Progenitor cell of endocrine pancreas (in vitro differentiated cells): ENCODE measurements at places on chromosomes 12 and 14. TPM values are rescaled to one million over a fixed set of nuclear protein-coding genes. Genes with fewer than 3 reads are reported as not detected.

GRCh38 chr12:124307556-124307825 is 12.6 kb downstream of the RFLNA start:
- no peak overlapping the region for H3K27ac ChIP-seq
- DNase-seq: no peak
- H3K27me3 ChIP-seq: peaks cover 3% of the 10 kb centered on the region
- no peak overlapping the region for H3K4me3 ChIP-seq

PRPH gene
- 0.60 and 0.62 TPM in 2 replicates for total RNA-seq

DNA sequence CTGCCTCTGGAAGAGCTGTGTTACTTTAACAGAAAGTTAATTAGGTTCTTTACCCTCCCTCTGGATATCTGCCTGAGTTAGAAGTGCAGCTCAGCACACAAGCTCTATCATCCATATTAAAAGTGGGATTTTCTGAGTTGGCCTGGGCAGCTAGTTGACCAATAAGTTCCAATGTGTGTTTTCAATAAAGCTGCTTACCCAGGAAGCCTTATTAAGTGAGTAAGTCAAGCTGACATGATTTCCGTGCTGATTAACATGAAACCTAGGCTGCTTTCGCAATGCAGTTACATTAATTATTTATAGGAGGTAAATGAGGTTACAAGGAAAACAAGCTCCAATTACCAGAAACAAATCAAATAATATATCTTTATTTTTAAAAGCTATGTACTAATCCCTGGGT is 4.8 kb downstream of the NEUROD4 start:
- H3K27ac ChIP-seq: no peak overlapping the region
- peaks cover 44% of the 10 kb centered on the region for H3K27me3 ChIP-seq
- H3K4me3 ChIP-seq: no peak overlapping the region
- H3K36me3 ChIP-seq: no peaks in the 10 kb centered on the region
- H3K4me1 ChIP-seq: peaks cover under 1% of the 10 kb centered on the region
- DNase-seq: no peak

KRT71 gene
- total RNA-seq: not detected in 2 replicates

DNA sequence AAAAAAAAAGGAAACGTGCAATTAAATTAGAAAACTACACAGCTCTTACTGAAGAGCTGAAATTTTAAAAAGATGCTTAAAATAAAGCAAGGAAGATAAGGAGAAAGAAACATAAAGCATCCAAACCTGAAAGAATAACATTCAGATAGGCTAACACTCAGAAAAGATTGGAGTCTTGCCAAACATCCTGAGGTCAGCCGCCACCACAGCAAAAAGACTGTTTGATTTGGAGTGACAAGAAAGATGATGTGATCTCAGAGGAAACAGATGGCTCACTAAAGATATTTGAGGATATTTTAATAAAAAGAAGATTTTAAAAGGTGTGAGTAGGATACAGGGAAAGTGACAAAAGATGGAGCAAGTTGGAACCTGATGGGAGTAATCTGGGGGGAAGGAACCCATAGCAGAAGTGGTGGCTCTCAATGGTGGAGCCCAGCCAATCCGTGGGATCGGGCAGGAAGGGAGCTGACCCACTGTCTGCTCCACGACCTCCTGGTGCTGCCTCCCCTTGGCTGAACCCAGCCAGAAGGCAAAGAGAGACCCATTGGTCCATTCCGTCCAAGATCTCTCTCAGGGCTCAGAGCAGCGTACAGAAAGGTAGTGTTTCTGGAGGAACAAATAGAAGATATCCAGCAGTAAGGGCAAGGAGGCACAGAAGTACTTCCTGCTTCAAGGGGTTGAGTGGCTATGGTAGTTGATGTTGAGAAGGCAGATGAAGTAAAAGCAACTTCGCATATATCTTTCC is 469.6 kb downstream of the RGS6 start:
- H3K4me1 ChIP-seq: no peaks in the 10 kb centered on the region
- H3K27ac ChIP-seq: no peak overlapping the region
- peaks cover 5% of the 10 kb centered on the region for H3K27me3 ChIP-seq
- DNase-seq: no peak
- no peaks in the 10 kb centered on the region for H3K36me3 ChIP-seq

GRCh38 chr14:88660056-88660455 is 97.2 kb downstream of the ZC3H14 start:
- DNase-seq: no peak
- H3K36me3 ChIP-seq: peaks cover 10% of the 10 kb centered on the region
- no peaks in the 10 kb centered on the region for H3K4me1 ChIP-seq
- H3K27me3 ChIP-seq: no peaks in the 10 kb centered on the region

BDKRB2 gene
- total RNA-seq: 0.36 and 0.42 TPM in 2 replicates

DNA sequence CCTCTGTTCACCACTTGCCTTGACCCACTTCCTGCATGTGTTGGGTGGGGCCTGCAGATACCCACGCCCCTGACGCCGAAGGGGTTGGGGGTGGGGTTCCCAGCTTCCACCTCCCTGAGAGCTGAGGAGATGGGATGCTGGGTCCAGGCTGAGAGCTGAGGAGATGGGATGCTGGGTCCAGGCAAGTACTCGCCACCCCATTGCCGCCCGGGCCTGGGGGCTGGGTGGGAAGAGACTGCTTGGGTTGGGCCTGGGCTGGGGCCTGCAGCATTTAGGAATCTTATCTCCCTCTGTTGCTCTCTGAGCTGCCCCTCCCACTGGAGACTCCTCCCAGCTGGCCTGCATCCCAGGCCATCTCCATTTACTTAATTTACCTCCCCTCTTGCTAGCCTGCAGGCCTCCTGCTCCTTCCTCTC is 17.4 kb downstream of the TEAD4 start:
- peaks cover 2% of the 10 kb centered on the region for H3K36me3 ChIP-seq
- no peak for DNase-seq
- peaks cover 5% of the 10 kb centered on the region for H3K4me1 ChIP-seq
- H3K27ac ChIP-seq: no peak overlapping the region
- H3K27me3 ChIP-seq: no peaks in the 10 kb centered on the region
- H3K4me3 ChIP-seq: no peak overlapping the region

GRCh38 chr12:48336564-48336963 is 14.2 kb downstream of the ZNF641 start:
- H3K27ac ChIP-seq: no peak overlapping the region
- H3K27me3 ChIP-seq: no peaks in the 10 kb centered on the region
- H3K4me3 ChIP-seq: no peak overlapping the region
- H3K36me3 ChIP-seq: peaks cover 5% of the 10 kb centered on the region

HRK gene
- 5.5 and 6.9 TPM in 2 replicates for total RNA-seq

DNA sequence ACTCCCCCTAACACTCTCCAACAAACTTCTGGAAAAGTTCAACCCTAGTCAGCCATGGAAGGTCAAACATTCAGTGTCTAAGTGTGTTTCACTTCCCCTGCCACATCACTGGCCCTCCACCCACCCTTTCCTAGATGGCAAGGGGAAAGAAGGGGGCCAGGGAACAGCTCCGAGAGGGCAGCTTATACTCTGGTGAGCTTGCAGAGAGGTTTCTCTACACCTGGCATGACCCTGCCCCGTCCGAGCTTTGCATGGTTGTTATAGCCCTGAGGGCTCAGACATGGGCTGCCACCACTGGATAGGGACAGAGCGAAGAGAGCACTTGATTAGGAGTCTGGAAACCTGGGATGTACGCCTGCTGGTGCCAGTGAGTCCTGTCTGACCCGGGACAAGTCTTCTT is 4.0 kb downstream of the ACVRL1 start:
- no peaks in the 10 kb centered on the region for H3K4me1 ChIP-seq
- DNase-seq: no peak
- H3K27me3 ChIP-seq: peaks cover 47% of the 10 kb centered on the region
- no peak overlapping the region for H3K27ac ChIP-seq

DNA sequence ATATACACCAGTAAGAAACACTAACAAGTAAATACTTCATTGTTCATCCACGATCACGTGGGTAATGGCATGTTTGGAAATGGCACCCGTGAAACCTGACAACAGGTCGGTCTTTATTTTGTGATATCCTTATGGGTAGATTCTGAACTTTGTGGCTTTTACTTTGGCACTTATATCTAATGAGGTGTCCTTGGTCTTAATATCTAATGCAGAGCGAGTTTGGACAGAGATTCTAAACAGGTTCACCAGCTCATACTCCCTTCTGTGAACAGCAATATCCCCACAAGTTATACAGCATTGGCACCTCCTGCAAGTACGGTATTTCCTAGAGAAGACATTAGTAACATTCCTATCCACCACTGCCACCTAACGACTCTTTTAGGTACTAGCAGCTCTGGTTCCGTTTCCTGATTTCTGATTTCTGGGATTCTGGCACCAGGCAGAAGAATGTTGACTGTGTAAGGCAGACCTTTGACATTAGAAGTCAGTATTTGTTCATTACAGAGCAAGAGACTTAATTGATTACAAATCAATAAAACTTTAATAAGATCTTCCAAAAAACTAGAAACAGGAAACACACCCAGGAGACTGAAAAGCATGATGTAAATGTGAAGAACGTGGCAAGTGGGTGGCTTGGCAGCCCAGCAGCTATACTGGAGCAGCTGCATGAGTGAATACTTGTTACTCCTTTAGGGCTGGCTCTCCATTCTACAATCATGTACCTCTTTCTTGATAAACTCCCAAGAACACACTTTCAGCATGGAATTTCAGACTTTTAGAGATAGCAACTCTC is 2.5 kb downstream of the ANG start:
- peak overlapping the region; percentile 9 for H3K4me3 ChIP-seq
- H3K36me3 ChIP-seq: no peaks in the 10 kb centered on the region
- H3K4me1 ChIP-seq: peaks cover 29% of the 10 kb centered on the region
- peak overlapping the region; percentile 82 for H3K27ac ChIP-seq
- DNase-seq: peak; percentile 22
